B cell (primary cell): ENCODE measurements at places on chromosomes 4 and X. TPM values are rescaled to one million over a fixed set of nuclear protein-coding genes. Genes with fewer than 3 reads are reported as not detected.
A peak's percentile ranks its signal among the peaks of the same experiment; 100 is the strongest.

Gene UGT2B11
- total RNA-seq, result not detected in 2 replicates

- no peaks in the 10 kb centered on the region for H3K4me1 ChIP-seq
- H3K27ac ChIP-seq, result no peak overlapping the region
- H3K4me3 ChIP-seq, result no peak overlapping the region
- H3K27me3 ChIP-seq, result no peaks in the 10 kb centered on the region
- no peak for DNase-seq
Observed at GRCh38 chr4:36944232-36944631, 300.3 kb upstream of the NWD2 start.

DNA sequence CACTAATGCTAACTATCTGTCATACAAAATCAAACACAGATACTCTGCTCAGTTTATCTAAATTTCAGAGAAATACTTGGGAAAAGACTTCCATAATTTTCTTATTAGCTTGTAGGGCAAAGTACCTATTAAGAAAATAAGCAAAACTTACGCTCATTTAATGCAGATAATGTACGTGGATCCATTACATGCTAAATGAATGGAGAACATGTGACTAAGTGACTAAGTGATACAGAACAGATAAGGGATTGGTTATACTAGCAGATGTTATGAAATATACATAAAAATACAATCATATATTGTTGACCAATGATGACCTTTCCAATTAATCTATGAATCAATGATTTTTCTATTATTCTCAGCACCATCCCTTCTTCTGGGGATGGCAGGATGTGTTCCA, 25.7 kb downstream of the EREG start:
- no peak overlapping the region for H3K4me3 ChIP-seq
- no peaks in the 10 kb centered on the region for H3K36me3 ChIP-seq
- H3K4me1 ChIP-seq, result no peaks in the 10 kb centered on the region
- no peak overlapping the region for H3K27ac ChIP-seq
- no peaks in the 10 kb centered on the region for H3K27me3 ChIP-seq

DNA sequence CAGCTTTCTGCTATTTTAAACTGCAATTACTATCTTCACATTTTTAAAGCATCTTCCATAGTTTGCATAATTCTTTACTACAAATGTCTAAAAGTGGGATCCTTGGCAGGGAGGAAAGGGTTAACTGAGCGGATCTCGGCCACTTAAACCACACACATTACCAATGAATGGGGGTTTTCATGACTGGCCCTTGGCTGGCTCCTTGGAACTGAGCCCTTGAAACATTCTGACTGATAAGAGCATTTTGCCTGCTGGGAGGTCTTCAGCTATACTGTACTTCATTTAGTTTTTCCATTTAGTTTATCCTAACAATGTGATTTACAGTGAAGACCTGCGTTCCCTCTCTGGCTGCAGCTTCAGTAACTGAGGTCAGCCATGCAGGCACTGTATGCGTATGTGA, 31.7 kb upstream of the MFAP3L start:
- no peaks in the 10 kb centered on the region for H3K4me1 ChIP-seq
- H3K4me3 ChIP-seq, result no peak overlapping the region
- no peaks in the 10 kb centered on the region for H3K36me3 ChIP-seq
- DNase-seq, result no peak

GRCh38 chr4:25051534-25051933, 20.8 kb upstream of the LGI2 start:
- DNase-seq, result no peak
- H3K27me3 ChIP-seq, result no peaks in the 10 kb centered on the region
- no peaks in the 10 kb centered on the region for H3K4me1 ChIP-seq

- DNase-seq, result no peak
- no peak overlapping the region for H3K4me3 ChIP-seq
- no peak overlapping the region for H3K27ac ChIP-seq
- H3K4me1 ChIP-seq, result no peaks in the 10 kb centered on the region
Observed at GRCh38 chrX:139508099-139508498, 22.4 kb upstream of the F9 start.

Gene GYPA
- not detected in 2 replicates for total RNA-seq

GRCh38 chr4:100977274-100977673, 370.1 kb downstream of the PPP3CA start:
- H3K4me3 ChIP-seq, result no peak overlapping the region
- no peaks in the 10 kb centered on the region for H3K27me3 ChIP-seq
- H3K36me3 ChIP-seq, result no peaks in the 10 kb centered on the region
- H3K4me1 ChIP-seq, result no peaks in the 10 kb centered on the region

DNA sequence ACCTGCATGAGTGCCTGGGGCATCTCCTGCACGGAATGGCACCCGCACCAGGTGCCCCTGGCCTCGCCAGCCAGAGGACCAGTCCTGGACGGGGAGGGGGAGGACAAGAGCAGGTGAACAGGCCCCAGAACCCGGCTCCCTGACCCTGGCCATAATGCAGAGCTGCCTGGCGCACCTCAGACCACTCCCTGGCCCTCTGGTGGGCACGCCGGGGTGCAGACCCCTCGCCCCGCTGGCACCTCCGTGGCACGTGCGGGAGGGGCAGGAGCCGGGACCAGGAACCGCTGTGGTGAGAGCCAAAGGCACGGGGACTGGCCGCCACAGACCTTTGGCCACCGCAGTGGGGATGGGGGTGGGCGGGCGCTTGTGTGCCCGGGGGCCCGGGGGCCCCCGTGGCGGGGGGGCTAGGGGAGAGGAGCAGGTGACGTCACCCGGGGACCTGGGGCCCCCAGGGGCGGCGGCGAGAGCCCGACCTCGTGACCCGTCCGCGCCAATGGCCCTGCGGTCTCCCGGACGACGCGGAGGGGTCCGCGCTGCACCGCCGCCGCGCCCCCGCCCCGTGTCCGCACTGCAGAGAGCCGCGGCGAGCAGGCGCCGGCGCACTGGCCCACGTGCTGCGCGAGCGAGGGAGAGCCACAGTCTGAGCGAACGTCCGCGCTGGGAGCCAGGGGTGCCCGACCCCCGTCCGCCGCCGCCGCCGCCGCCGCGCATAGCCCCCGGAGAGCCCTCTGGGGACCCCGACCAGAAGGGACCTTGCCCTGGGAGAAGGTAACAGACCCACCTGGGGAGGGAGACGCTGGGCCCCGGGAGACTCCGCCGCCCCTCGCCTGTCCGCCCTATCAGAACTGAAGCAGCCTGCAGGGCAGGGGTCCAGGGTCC, at the start of gene PNMA3:
Gene PNMA3 (plus strand): TSS at position 600 of the 879 bp plus-strand sequence. CDS start 586 bp downstream, outside the sequence.
- H3K27me3 ChIP-seq, result no peaks in the 10 kb centered on the region
- H3K4me1 ChIP-seq, result no peaks in the 10 kb centered on the region
- H3K36me3 ChIP-seq, result no peaks in the 10 kb centered on the region
- DNase-seq, result peak; percentile 8
- H3K4me3 ChIP-seq, result no peak within 1 kb of the TSS

Gene UGT2A3
- not detected in 2 replicates for total RNA-seq

GRCh38 chr4:10283761-10284160, 167.2 kb upstream of the WDR1 start:
- H3K36me3 ChIP-seq, result no peaks in the 10 kb centered on the region
- no peaks in the 10 kb centered on the region for H3K27me3 ChIP-seq
- no peaks in the 10 kb centered on the region for H3K4me1 ChIP-seq
- no peak for DNase-seq
- H3K27ac ChIP-seq, result no peak overlapping the region

Gene PPP1R3F
- 9.8 and 10.2 TPM in 2 replicates for total RNA-seq

GRCh38 chr4:10963958-10964703, 279.6 kb upstream of the CLNK start:
- H3K27ac ChIP-seq, result no peak overlapping the region
- no peak for DNase-seq
- no peak overlapping the region for H3K4me3 ChIP-seq

Gene AFM
- total RNA-seq, result not detected in 2 replicates

Gene GPR50
- total RNA-seq, result not detected in 2 replicates

Gene SSX2B
- not detected in 2 replicates for total RNA-seq

Gene CPZ
- not detected in 2 replicates for total RNA-seq

DNA sequence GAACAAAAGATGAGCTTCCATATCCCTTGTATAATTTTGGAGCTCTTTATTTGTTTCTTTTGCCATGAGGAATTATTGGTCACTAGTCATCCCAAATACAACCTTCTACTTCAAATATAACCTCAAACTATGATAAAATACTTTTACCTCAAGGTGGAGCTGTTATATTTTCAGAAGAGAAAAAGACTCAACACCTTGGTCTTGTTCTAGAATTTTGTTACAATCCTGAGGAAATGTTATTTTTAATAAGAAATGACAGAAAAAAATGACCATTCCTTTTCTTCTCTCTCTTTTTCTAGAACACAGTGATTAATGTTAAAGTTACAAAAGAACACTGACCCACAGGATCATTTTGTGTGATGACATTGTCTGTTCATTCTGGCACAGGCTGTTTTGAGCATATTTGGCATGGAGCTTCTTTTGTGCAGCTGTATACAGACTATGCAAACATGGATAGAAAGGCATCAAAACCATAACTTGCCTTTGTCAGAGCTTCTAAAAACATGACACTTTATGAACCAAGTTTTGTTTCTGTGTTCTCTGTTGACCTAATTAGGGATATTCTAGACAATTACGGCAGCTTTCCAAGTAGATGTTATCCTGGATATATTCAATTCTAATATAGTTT, 159.6 kb upstream of the CTSO start:
- H3K27me3 ChIP-seq, result no peaks in the 10 kb centered on the region
- no peaks in the 10 kb centered on the region for H3K36me3 ChIP-seq
- no peak overlapping the region for H3K27ac ChIP-seq
- no peaks in the 10 kb centered on the region for H3K4me1 ChIP-seq
- no peak for DNase-seq

DNA sequence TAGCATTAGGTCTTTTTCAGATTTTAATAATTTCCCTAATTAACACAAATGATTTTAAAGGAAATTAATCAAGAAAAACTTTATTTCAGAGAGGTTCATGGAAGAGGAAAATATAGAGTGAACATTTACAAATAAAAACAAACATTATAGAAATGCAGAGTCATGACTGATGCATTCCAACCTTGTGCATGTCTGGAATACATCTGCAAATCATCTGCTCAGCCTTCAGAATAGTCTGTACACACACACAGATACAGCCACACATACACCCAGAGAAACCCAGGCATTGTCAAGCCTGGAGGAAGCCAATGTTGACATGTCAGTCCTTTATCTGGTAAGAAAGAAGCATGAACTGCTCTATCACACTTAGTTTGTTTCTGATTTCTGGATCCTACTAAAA, 61.3 kb upstream of the NFKB1 start:
- no peak overlapping the region for H3K27ac ChIP-seq
- no peak for DNase-seq
- H3K27me3 ChIP-seq, result no peaks in the 10 kb centered on the region
- no peaks in the 10 kb centered on the region for H3K4me1 ChIP-seq
- H3K36me3 ChIP-seq, result no peaks in the 10 kb centered on the region

DNA sequence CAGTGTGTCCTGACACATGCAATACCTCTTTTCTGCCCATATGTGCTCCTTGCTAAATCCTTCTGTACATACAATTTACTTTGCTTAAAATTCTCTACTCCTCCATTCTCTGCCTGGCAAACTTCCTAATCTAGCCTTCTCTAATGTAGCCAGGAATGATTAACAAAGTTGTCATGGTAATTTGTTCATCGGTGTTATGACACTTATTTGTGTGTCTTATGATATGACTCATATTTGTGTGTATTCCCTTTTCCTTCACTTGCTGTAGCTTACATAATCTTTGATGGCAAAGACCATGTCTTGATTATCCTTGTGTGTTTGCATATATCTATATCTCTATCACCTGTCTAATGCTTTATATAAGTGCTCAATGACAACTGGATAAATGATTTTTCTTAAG, 133.3 kb downstream of the COL25A1 start:
- H3K27me3 ChIP-seq, result no peaks in the 10 kb centered on the region
- DNase-seq, result no peak
- no peak overlapping the region for H3K27ac ChIP-seq
- H3K4me1 ChIP-seq, result no peaks in the 10 kb centered on the region

Gene PPP1R2C
- not detected in 2 replicates for total RNA-seq

DNA sequence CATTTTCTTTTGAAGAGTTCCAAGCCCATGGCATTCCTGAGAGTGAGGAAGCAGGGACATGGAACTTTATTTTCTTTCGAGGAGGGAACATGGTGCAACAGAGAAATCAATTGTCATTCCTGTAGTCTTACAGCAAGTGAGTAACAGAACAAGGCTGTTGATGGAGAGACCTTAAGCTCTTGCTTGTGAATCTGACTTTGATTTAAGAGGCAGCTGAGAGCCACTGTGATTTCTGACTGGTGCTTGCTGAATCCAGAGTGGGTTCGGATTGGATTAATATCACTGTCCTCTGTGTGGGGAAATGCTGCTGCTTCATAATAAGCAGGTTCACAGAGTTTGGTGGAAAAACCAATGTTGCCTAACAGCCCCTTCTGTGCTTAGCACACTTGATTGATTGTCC, 4.7 kb upstream of the ATP1B4 start:
- no peak overlapping the region for H3K4me3 ChIP-seq
- H3K4me1 ChIP-seq, result no peaks in the 10 kb centered on the region
- no peak for DNase-seq

DNA sequence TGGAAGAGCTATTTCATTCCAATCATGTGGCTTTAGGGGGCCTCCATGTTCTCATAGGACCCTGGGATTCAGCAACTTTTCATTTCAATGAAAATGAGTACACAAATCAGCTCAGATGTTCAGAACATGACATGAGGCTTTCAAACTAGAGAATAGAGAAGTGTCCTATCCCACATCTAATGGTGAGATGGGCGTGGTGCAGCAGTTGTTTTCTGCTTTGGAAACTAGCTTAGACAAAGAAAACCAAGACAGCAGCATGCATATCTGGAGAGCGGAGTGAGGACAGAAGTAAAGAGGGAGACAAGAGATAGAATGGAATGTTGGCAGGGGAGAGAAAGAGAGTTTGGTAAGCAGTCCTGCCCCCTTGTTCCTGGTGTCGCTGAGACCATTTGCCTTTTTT, 1009.1 kb upstream of the IGFBP7 start:
- H3K4me3 ChIP-seq, result no peak overlapping the region
- no peak overlapping the region for H3K27ac ChIP-seq
- no peaks in the 10 kb centered on the region for H3K36me3 ChIP-seq
- H3K4me1 ChIP-seq, result no peaks in the 10 kb centered on the region
- no peak for DNase-seq

GRCh38 chrX:149825424-149825823, 43.7 kb downstream of the MAGEA9 start:
- no peaks in the 10 kb centered on the region for H3K36me3 ChIP-seq
- peak; percentile 13 for DNase-seq

GRCh38 chr4:42151568-42152506, 618 bp downstream of the BEND4 start:
- no peak overlapping the region for H3K27ac ChIP-seq
- H3K27me3 ChIP-seq, result peaks cover 10% of the 10 kb centered on the region
- peaks cover 15% of the 10 kb centered on the region for H3K4me1 ChIP-seq
- no peaks in the 10 kb centered on the region for H3K36me3 ChIP-seq
- peak; percentile 88 for DNase-seq

- no peaks in the 10 kb centered on the region for H3K4me1 ChIP-seq
- no peaks in the 10 kb centered on the region for H3K36me3 ChIP-seq
- no peak for DNase-seq
- no peak overlapping the region for H3K4me3 ChIP-seq
- H3K27me3 ChIP-seq, result no peaks in the 10 kb centered on the region
Observed at GRCh38 chr4:139844459-139845036, 178.9 kb downstream of the MGST2 start.
